ENCODE measurements at places on chromosomes 16 and 17.

GRCh38 chr17:64306850-64307463 is 43.9 kb upstream of the TEX2 start:
- peak; percentile 28 for DNase-seq

GRCh38 chr17:47879028-47879585 is 16.9 kb upstream of the SP2 start:
- DNase-seq, result no peak

DNA sequence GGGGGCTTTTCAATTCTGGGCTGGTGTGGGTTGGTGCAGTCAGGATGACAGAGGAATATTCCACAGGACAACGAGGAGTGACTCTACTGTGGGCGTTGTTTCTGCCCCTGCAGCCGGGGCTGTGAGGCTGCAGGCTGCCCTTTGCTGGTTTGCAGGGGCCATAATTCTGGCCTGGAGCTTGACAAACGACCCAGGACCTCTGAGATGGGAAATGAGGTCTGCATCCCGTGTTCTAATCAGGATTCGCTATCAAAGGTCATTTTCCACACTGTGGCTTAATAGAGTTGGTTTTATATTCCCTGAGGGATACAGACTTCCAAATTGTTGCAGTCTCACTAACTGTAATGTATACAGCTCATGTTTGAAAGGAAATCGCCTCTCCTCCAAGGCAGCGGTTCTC is 180.9 kb downstream of the RPTOR start:
- DNase-seq, result no peak

DNA sequence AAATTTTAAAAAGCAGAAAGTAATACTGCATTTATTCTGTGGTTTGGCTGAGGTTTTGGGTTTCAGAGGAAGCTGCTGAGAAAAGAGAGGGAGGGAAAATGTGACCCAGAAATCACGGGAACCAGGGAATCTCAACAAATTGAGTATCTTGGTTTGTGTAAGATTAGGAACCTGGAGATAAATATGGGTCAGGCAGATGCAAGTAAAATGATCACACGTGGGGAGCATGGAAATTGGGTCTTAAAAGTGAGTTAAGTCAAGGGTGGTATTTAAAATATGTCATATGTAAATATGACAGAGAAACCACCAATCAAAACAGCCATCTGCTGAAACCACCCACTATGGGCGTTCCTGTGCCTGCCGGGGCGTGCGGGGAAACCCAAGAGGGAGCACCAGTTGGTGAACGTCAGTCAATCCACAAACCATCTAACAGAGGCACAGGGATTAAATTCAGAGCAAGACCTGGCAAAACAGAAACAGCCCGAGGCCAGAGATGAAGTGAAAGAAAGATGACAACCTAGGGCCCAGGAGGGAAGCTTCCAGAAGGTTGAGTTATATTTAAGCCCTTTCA is 33.4 kb downstream of the CDH13 start:
- DNase-seq, result no peak

- DNase-seq, result no peak
Observed at GRCh38 chr17:11924076-11924475, 73.2 kb downstream of the ZNF18 start.

GRCh38 chr16:78926723-78927210 is 673.8 kb downstream of the MAF start:
- no peak for DNase-seq

- no peak for DNase-seq
Observed at GRCh38 chr16:89920723-89921122, 2.1 kb downstream of the MC1R start.

DNA sequence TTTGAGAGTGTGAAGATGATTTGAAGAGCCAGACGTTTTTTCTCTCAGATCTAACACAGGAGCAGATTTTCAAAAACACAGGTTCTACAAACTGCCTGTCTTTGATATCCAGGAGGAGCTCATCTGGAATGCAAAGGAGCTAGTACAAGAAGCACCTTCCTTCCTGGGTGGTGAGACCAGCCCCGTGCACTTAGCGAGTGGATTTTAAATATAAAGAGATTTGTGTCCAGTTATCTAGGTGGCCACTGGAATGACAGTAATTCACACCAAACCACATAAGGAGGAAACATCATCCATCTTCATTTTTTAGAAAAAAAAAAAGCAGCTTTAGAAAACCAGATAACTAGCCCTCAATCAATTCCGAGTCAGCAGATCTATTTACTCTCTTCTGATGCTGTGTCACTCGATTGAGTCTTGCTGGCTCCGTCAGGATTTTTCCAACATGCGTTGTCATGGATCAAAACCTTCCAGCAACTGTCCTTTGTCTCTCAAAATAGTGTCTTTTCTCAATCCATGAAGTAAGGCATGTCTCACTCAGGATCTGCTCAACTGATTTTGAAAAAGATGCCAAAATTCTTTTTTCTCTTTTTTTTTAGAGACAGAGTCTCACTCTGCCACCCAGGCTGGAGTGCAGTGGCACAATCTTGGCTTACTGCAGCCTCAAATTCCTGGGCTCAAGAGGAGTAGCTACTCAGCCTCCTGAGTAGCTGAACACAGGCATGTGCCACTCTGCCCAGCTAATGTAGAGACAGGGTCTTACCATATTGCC is 451.2 kb upstream of the PSMD7 start:
- DNase-seq, result no peak
